ENCODE measurements at places on chromosomes 16 and 17.

GRCh38 chr16:8722025-8722348 lies 47.6 kb downstream of the ABAT start:
- no peak for ATAC-seq

- no peak for ATAC-seq
Measured at GRCh38 chr17:80386341-80386740, 28.6 kb upstream of the ENDOV start.

DNA sequence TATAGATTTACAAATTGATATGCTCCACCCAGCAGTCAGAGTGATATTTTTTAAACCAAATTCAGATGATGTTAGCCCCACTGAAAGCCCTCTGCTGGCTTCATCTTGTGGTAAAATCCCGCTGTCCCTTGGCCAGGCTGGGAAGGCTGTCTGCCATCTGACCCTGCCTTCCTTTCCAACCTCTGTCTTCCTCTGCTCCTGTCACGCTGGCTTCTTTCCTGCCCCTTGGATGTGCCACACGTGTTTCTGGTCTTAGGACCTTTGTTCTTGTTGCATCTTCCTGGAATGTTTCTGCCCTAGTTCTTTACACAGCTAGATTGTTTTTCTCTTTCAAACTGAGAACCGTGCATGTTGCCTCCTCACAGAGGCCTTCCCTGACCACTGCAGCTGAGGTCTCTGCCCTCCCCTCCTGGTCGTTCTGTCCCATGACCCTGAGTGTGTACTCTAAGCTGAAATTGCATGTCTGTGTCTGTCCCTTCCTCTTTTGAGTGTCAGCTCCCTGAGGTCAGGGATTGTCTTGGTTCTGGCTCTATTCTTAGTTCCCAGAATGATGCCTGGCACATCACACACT lies 11.4 kb downstream of the NT5M start:
- ATAC-seq = no peak

GRCh38 chr17:60151355-60151754 lies 1.6 kb downstream of the CA4 start:
- no peak for ATAC-seq

GRCh38 chr16:68263559-68264127 lies 683 bp upstream of the SLC7A6 start:
- no peak for ATAC-seq

- no peak for ATAC-seq
Measured at GRCh38 chr17:76467366-76467765, at the start of gene AANAT. Gene AANAT (plus strand): TSS chr17:76467603. CDS start chr17:76468747, 1,144 bp downstream.

GRCh38 chr17:59837308-59838051 lies 55.3 kb downstream of the TUBD1 start:
- ATAC-seq = peak; percentile 95

DNA sequence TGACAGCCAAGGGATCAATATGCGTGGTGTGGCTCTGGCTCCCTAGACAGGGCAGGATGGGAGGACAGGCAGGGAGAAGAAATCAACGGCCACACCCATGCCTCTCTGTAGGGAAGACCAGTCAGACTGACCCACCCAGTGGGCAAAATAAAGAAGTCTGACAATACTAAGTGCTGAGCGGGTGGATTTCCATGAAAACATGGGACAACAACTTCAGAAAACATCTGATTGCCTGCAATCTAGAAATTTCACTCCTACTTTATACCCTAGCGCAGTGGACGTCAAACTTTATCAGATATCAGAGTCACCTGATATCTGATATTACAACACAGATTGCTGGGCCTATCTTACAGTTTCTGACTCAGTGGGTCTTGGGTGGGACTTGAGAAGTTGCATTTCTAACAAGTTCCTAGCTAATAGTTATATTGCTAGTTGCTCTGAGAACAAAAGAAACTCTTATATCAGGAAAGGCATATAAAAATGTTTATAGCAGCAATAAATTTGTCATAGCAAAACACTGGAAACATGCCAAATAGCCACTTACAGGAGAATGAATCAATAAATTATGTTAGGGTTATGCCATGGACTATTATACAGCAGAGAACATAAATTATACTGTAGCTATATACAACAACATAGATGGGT lies 38.4 kb downstream of the C17orf67 start:
- ATAC-seq = peak; percentile 47

DNA sequence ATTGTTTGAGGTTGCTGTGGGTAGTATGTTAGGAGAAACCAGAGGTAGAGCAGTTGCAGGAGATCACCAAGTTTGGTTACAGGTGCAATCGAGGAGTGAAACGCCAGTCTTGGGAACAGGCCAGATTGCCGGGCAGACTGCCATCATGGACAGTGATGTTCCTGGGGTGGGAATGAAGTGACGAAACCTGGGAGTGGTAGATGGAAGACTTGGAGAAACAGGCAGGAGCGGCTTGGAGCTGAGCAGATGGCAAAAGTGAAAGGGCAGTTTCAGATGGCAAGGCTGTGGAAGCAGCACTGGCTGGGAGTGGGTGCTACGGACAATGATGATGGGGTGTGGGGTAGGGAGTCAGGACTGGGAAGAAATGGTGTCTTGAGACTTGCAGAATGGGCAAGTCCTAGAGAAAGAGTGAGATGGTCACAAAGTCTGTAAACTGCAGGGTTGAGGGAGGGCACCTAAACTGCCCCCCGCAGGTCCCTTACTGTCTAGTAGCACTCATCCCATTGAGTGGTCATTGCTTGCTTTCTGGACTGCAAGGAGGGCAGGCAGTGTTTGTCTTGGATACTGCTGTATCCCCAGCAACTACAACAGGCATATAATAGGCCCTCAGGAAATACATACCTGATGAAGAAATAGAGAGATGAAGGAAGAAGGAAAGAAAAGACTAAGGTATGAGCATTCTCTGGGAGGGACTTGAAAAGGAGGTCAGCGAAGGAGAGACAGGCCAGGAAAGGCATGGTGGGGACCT lies 29.5 kb upstream of the ULK2 start:
- ATAC-seq = peak; percentile 9

DNA sequence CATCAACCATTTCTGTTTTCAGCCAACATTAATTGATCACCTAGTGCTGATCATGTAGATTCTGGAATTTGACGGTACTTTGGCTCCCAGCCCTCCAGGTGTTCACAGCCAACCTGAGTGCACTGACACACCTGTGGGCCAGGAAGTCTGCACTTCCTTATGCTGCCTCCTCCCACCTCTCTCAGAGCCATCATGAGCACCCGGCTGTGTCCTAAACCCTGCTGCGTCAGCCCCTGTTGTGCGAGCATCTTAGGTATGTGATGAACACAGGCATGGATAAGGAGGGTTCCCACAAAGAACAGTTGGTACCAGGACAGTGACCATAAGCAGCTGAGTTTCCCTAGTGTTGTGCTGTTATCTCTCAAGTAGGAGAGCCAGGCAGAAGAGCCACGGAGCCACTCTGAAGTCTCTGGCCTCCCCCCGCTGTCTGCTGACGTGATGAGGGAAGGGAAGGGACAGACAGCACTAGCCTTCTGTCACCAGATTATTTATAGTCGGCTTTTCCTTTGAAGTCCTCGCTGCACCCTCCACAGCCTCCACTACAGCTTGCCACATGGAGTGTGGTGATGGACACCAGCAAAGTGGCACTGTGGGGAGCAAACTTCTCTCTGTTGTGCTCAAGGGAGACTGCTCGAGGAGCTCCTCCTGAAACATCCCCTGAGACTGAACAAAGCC lies 162.8 kb upstream of the ANKFN1 start:
- no peak for ATAC-seq

DNA sequence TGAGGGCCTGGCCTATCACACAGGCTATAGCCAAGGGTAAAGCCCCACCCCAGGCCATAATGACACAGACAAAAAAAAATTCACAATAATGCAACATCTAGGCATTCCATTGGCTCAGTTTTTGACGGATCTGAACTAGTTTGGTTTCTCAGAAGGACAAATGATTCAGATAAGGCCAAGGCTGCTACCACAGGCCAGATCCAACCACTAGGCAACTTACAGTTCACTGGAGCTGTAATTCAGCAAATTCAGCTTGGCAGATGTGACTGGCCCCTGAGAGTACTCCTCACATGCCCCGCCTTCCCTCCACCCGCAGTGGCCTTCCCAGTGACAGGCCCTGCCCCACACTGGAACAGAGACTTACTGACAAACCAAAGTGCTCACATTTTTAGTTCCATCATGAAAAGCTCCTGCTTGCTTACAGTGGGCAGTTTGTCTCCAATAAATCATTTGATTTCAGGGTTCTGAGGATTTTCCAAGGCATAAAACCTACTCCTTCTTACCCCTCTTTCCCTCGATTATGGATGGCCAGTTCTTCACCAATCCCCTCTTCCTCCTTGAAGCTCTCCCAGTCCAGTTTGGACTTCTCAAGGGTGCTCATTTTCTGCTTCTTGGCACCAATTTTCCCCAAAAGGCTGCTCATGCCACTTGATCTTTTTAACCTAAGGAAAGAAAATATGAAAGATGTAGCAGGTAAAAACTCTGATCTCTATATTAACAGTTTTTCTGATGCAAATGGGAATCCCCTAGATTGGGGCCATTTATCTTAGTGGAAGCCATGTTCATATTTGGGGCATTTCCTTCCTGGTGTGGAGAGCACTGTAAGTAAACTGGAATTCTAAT lies 53.3 kb upstream of the BCAR1 start:
- ATAC-seq = peak; percentile 7

DNA sequence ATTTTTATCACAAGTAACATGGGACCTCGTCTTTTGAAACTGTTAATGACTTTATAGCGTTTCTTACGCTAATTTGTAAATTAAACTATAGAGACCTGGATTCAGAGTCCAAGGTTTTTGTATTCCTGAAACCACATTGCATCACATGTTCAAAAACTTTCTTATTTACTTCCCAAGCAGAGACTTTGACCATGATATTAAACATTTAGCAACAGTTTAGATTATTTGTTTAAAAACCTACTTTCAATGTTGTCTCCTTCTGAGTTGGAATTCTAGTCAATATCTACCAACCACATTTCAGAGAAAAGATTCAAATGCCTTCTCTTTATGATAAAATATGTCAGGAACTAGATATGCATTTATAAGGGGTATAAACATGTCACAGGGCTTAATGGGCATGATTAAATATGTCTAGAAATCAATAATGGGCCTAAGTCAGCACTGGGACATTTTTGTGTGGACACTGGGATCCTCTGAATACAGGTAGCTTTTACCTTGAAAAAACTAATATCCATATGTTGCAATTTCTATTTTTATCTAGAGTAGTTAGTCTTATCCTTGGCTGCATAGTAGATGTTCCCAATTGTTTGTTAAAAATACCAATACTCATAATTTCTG lies 6.3 kb upstream of the APOH start:
- no peak for ATAC-seq

DNA sequence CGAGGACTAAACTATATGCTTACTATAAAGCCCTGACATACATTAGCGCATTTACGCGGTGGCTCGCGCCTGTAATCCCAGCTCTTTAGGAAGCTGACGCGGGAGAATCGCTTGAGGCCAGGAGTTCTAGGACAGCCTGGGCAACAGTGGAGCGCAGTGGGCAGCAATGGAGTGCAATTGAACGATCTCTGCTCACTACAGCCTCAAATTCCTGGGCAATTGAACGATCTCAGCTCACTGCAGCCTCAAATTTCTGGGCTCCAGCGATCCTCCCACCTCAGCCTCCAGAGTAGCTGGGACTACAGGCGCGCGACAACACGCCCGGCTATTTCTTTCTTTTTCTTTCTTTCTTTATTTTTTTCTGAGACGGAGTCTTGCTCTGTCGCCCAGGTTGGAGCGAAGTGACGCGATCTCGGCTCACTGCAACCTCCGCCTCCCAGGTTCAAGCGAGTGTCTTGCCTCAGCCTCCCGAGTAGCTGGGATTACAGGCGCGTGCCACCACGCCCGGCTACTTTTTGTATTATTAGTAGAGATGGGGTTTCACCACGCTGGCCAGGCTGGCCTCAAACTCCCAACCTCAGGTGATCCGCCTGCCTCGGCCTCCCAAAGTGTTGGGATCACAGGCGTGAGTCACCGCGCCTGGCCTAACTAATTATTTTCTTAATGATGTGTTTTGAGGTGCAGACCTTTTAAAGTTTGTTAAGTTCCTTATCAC lies 506 bp upstream of the COG7 start:
- ATAC-seq = peak; percentile 51

DNA sequence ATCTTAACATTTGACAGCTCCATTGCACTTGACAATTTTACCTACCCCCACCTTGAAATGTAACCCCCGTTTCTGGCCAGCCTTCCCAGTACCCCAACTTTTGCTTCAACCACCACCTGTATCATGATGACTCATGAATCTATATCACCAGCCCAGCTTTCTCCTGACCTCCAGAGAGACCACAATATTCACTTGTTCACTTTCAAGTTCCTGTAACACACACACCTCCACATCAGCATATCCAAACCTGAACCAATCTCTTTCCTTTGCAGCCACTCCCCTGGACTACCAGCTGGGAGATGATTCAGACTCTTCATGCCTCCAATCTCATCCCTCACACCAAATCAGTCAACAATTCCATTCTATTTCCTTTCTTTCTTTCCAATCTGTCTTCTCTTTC lies 8.0 kb downstream of the SMG6 start:
- ATAC-seq = no peak

DNA sequence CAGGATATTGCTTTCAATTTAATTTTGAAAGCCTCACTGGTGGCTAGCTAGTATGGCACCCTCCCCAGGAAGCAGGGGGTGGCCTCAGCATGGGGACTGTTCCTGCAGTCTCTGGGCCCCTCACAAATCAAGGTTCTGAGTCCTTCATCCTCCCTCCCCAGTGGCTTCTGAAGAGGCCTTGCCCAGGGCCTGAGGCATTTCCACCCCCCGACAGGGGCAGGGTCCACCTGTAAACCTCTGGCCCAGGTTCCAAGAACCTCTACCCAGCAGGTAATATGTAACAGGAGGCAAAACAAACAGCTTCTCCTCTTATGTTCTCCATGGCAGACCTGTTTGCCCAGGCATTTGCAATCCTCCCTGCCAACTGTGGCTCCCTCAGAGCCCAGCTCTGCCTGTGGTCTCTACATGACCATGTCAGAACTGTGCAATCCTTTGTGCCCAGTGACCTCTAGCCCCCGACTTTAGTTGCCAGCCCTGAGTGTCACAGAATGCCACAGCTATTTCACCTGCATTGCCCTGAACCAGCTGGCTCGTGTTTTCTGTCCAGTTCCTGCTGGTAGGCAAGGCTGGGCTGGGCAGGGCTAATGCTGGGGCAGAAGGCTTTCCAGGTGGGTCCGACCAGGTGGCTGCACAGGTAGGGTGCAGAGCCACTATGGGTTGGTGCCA lies 14.3 kb downstream of the ACSF2 start:
- ATAC-seq = no peak

- no peak for ATAC-seq
Measured at GRCh38 chr16:75943705-75944514, 217.6 kb upstream of the CPHXL start.

DNA sequence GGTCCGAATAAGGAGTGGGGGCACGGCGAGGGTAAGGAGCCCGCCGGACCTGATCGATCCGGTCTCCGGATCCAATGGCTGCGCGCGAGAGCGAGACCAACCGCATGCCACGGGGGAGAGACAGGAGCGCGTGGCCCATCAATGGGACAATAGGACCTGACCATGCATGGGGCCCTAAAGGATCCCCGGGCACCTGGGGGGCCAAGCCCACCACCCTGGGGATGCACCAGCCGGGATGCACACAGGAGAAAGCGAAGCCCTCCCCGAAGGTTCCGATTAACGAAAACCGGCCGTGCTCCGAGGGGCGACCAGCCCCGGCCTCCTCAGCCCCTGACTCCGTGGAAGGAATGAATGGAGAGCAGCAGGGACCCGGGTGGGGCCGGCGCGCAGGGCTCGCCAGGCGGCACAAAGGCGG lies 525 bp downstream of the JPT1 start:
- peak; percentile 16 for ATAC-seq

- ATAC-seq = no peak
Measured at GRCh38 chr16:1089439-1089821, 6.6 kb downstream of the C1QTNF8 start.

GRCh38 chr16:87684106-87684677 lies 81.6 kb downstream of the KLHDC4 start:
- no peak for ATAC-seq

- no peak for ATAC-seq
Measured at GRCh38 chr16:11098601-11099390, 154.4 kb downstream of the CLEC16A start.

Data from motor neuron (in vitro differentiated cells).